ENCODE measurements at places on chromosomes 7 and 10.

DNA sequence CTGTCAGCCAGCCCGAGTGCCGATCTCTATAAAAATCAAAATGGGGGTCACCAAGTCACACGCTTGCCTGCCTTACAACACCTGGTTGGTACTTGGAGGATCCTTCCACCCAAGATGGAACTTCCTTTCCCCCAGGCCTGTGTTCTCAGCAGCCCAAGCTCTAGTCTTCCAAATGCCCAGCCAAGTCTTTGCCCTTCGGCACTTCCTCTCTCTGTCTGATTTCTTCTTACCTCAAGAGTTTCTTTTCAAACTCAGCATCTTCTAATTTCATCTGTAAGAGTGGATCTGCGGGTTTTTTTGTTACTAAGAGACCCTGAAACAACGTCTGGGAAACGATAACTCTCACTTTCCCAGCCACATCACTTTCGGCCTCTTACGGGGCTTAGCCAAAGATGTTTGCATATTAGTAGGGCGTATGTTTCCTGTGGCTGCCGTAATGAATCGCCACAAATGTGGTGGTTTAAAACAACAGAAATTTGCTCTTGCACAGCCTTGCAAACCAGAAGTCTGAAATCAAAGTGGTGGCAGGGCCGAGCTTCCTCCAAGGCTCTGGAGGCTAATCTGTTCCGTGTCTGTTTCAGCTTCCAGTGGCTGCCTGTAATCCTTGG lies 219.9 kb downstream of the TCF7L2 start:
- no peak for DNase-seq

- DNase-seq = peak; percentile 48
These were observed 101.0 kb upstream of the AGR3 start for GRCh38 chr7:16982640-16983350.

- DNase-seq = no peak
These were observed 6.9 kb downstream of the NRBF2 start for GRCh38 chr10:63140077-63140476.

DNA sequence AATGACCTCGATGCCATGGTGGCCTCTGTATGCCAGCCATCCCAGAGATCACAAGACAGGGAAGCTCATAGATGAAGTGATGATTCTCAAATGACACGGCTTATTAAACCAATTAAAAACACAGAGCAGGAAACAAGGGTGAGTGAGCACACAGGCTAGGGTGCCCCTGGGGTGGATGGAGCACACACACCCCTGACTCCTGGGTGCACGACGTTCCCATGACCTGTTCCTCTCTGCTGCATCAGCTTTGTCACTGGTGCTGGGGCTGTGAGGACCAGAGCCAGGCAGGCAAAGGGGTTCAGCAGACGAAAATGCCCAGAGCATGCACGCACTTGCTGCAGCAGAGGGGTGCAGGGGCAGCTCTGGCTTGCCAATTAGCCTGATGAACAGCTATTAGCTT lies 86.5 kb upstream of the LRRC4 start:
- DNase-seq = no peak

GRCh38 chr10:128064108-128064969 lies 61.9 kb downstream of the MKI67 start:
- peak; percentile 82 for DNase-seq

Data from activated naive CD4-positive, alpha-beta T cell treated with anti-CD3 and anti-CD28 coated beads, Interleukin-2, amount 10 ng/mL, durations not matched to agents 7 days and 5 days (primary cell).